ENCODE measurements at places on chromosomes 12 and 14.

DNA sequence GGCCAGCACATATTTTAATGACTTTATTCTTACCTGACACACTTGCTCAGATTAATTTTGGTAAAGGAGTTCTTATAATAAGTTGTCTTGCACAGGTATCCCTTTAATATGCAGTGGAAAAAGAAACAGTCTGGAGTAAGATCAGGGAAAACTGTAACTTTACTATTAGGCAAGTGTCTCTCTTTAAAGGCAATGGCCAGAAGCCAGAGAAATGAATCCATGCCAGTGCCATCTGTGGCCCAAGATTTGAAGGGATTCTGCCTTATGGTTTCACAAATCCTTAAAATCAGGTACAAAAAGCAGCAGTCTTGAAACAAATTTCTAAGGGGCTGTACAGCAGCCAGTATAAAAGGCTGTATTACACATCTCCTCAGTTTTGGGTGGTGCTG, 22.4 kb downstream of the NFYB start:
- no peak for DNase-seq

- DNase-seq = no peak
These were observed 65.3 kb downstream of the FOXN3 start for GRCh38 chr14:89351516-89352404.

DNA sequence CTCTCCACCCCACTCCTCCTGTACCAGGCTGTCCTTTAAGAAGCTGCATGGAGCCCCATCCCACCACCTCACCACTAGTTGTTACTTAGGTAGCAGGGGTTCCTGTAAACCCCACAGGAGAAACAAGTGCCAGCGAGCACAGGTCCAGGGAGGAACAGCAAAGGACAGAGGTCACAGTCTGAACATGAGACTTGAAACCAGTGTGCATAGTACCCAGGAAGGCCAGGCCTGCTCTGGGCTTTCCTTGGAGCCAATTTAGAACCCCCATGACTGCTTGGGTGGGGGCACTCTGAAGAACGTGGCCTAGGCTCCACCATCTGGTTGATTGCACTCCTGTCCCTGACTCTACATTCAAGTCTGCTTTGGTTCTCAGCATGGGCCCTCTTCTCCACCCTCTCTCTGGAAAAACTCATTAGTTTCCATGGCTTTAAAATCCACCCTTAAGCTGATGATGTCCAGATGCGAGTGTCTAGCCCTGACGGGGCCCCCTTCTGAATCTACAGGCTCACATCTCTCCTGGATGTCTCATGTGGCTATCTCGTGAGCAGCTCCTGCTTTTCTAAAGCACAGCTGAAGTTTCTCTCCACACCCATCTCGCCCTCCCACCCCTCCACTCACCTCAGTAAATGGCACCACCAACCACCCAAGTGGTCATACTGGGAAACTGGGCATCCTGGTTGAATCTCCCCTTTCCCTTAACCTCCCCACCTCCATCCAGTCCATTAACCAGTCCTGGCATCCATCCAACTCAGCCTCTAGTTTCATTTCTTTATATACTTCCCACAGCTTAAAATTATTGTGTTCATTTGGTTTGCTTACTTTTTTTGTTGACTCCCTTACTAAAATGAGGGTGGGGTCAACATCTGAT, 8.4 kb downstream of the KRT3 start:
- no peak for DNase-seq

DNA sequence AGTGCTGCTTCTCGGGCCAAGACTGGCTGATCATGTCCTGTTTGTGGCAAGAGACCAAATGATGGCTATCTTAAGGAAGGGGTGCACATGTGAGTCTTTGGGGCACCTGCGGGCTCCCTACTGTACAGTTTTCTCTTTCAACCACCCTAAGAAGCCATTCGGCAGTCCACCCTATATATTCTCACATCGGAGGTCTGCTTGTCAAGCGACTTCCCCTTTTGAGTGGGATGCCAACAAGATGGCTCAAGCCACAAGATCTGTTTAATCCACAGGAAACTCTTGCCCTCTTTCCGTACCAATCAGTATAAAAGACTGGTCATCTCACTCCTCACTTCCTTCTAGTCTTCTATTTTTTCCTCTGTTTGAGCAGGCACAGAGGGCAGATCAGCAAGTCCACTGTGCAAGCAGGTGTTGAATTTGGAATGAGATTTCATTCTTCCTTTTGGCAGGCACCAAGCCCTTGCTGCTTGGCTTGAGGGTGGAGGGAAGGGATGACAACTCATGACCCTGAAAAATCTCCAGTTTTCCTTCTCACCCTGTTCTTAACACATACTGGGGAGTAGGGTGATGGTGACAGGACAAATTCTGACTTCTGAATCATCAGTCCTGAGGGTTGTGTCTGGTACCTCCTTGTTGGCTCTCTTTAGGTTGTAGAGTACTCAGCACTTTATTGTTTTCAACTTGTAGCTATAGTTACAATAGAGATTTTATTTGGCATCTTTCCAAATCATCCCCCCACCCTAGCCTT, 17.6 kb downstream of the LACRT start:
- no peak for DNase-seq

DNA sequence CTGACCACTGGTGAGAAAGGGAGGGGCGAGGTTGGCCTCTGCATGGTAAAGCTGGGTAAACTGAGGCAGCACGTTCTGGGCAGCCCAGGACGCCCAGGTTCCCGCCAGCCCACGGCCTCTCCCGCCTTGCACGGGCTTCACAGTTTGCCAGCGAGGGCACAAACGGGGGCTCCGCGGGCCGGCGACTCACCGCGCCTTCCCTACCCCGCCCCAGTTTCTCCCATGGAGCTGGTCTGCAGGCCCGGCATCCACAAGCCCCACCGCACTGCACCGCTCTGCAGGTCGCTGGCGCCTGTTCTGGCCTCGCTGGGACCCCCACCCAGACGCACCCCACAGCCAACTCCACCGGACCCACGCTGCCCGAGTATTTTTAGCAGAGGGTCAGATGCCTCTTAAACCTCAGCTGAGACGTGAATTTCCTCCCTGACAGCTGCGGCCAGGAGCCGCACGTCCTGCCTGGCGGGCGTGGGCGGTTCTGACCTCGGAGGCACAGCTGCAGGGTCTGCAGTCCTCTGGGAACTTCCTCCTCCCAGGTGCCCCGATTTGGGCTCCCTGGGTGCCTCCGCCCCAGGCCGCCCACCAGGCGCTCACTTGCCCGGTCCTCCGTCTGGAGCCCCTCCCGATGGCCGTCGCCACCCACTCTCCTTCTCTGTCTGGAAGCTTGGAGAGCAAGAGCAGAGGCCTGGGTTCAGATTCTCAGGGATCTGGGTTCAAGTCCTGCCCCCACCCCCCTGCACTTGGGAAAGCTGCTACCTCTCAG, 29.5 kb upstream of the INF2 start:
- no peak for DNase-seq

- no peak for DNase-seq
These were observed 42.1 kb upstream of the RNASE3 start for GRCh38 chr14:20848955-20849570.

GRCh38 chr14:31224808-31225207, 17.2 kb upstream of the HECTD1 start:
- DNase-seq = no peak

GRCh38 chr12:388541-389141, 479 bp downstream of the KDM5A start:
- DNase-seq = peak; percentile 23

DNA sequence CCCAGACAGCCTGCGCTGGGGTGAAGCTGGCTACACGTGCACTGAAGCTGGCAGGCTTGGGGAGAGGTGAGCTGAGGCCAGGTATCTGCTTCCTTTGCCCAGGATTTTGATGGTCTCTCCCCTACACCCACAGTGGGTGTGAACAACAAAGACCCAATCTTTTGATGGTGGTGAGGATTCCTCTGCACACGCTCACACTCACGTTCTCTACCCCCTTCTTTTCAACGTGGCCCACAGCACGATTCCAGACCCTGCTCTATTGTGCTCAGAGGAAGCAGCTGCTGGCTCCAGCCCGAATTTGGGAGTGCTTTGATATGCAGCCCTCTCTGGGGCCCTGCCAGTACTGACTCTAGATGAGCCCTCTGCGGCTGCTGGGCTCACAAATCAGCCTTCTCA, 4.9 kb downstream of the CD9 start:
- DNase-seq = no peak

DNA sequence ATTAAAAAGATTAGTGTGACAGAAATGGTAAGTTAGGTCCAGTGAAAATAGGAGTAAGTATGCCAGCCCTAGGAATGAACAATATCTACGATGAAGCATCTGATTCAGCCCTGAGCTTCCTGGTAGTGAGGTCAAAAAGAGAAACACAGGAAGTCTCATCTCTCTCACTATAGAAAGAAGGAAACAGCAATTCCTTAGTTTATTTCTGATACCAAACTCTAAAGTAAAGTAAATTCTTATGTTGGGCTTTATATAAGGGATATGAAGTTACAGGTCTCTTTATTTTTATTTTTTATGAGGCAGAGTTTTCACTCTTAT, 76.7 kb upstream of the RFLNA start:
- DNase-seq = no peak

- no peak for DNase-seq
These were observed 172.0 kb downstream of the SYT10 start for GRCh38 chr12:33267641-33268040.

GRCh38 chr12:51705450-51705849, 114.4 kb downstream of the SCN8A start:
- DNase-seq = no peak
